A375 (cell line): ENCODE measurements at places on chromosomes 5 and 9. TPM values are rescaled to one million over a fixed set of nuclear protein-coding genes. Genes with fewer than 3 reads are reported as not detected.

Gene PIK3R1
- total RNA-seq, result 5.8 and 11.7 TPM in 2 replicates

Gene SHISAL2B
- not detected in 2 replicates for total RNA-seq

Gene NEUROG1
- not detected in 2 replicates for total RNA-seq

Gene SLC34A3
- not detected in 2 replicates for total RNA-seq

Gene SAP30L
- total RNA-seq, result 28.9 and 33.3 TPM in 2 replicates

Gene PCDH1
- 37.9 and 41.7 TPM in 2 replicates for total RNA-seq

Gene CFAP90
- total RNA-seq, result not detected in 2 replicates

Gene LSM11
- 4.8 TPM in 2 replicates for total RNA-seq

Gene GRXCR2
- total RNA-seq, result not detected in 2 replicates

Gene HTR4
- total RNA-seq, result not detected in 2 replicates

Gene SLC46A2
- not detected in 2 replicates for total RNA-seq

Gene PDE6A
- total RNA-seq, result 0.11 and 0.49 TPM in 2 replicates

Gene NR5A1
- total RNA-seq, result 0.08 TPM in 1 of 2 replicates, not detected in the other

Gene WNK2
- total RNA-seq, result 0.98 and 1.5 TPM in 2 replicates

Gene WDR38
- total RNA-seq, result not detected in 2 replicates

Gene SOWAHA
- 0.15 and 0.32 TPM in 2 replicates for total RNA-seq

Gene UNC5A
- total RNA-seq, result not detected in 2 replicates
